ENCODE measurements at places on chromosomes 3 and 15.
A peak's percentile ranks its signal among the peaks of the same experiment; 100 is the strongest.

DNA sequence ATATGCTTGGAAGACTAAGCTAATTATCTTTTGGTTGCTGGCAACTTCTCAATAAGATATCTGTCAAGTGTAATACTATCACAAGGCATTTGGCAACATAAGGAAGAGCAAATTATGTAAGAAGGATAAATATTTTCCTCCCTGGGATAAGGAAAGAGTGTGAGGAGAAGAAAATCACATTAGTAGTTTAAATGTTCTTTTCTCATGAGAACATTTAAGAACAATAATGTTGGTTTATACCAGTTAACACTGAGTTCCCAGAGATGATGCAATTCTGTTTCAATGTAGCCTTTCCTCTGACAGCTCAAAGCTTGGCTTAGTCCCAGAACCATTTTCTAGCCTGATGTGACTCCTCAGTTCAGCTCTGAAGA is 66.1 kb upstream of the NPHP3 start:
- peak; percentile 58 for DNase-seq

GRCh38 chr15:56058986-56059385 is 65.6 kb upstream of the NEDD4 start:
- no peak for DNase-seq

GRCh38 chr15:42286445-42287029 is 13.3 kb upstream of the TMEM87A start:
- DNase-seq = no peak

DNA sequence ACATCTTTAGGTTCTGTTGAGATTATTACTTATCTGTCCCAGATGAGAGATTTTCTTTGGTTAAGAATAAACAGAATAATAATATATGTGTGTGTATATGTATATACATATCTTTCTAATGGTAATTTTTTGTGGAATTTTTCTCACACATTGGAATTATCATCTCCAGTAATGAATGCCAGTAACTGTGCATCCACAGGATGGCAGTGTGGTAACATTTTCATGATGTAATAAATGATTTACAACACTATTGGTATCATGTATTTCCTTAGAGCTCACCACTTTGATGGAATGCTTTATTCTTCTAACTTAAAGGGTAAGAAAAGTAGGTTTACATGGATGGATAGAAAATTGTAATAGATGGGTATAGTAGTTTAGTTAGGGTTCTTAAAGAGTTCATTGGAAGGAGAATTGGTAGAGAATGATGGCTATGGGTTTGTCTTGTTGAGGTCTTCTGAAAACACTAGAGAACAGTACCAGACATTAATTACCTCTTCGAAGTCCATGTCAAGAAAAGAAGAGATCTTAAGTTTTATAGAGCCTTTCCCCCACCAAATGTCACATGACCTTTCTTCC is 78.1 kb downstream of the STT3B start:
- no peak for DNase-seq

GRCh38 chr15:39512643-39513042 is 68.2 kb upstream of the THBS1 start:
- DNase-seq = no peak

DNA sequence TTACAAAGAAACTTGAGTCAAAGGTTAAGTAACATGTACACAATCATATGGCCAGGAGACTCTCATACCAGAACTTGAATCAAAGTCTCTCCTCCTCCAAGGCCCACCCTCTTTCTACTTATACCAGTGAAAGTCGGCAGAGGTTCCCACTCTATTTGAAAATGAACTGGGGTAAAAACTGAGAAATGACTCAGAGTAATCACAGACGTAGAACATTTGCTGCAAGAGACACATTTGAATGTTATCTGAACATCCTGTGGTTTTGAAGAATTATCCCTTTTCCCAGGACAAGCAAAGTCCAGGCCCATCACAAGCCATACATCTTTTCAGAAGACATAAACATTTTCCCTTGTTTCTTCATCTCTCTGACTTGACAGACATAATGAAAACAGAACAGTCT is 55.8 kb downstream of the SHOX2 start:
- DNase-seq = no peak

- no peak for DNase-seq
Measured at GRCh38 chr3:48993834-48994233, 3.8 kb downstream of the P4HTM start.

GRCh38 chr3:190575437-190576185 is 61.7 kb downstream of the IL1RAP start:
- no peak for DNase-seq

GRCh38 chr3:43857361-43858293 is 166.9 kb downstream of the ABHD5 start:
- no peak for DNase-seq

GRCh38 chr15:74042603-74043424 is 39.5 kb downstream of the GOLGA6A start:
- DNase-seq = no peak

DNA sequence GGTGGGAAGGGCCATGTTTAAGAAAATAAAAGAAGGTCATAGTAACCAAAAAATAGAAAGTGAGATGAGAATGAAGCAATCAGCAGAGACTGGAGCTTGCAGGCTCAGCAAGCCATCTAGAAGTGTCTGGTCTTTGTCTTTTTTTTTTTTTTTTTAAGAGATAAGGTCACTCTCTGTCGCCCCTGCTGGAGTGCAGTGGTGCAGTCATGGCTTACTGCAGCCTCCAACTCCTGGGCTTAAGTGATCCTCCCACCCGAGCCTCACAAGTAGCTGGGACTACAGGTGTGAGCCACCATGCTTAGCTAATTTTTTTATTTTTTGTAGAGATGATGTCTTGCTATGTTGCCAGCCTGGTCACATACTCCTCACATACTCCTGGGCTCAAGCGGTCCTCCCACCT is 36.2 kb downstream of the GXYLT2 start:
- DNase-seq = no peak

DNA sequence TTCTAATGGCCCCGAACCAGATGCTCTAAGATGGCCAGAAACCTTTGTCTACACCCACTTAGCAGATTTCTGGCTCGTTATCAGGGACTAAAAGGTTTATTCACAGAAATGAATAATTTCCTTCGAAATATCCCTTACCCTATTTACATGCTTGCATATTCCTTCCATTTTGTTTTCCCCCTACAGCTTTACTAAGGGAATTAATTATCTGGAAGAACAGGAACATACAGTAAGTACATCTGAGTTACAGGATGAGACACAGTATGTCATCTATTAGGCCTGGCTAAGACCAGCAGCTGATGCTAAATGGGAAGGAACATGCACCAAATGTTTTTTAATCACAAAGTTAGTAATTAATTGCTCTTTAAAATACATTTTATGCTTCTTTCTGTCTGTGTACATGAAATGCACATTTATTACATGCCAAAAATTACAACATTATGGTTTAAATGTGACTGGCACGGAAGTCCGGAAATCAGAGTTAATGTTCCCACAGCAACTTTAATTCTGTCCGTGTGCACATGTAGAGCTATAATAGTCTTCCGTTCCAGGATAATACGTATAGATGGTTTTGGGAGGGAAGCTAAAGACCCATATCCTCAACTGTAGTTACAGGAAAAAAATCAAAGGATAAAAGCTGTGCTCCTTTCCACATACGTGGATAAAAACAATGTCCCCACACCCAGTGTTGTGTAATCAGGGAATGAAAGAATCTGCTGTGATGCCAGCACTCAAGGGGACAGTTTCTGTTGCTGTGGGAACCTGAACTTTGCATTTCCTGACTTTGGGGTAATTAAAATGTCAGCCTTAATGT is 82.0 kb downstream of the TIGIT start:
- DNase-seq = no peak

GRCh38 chr3:51605938-51606337 is 65.1 kb upstream of the TEX264 start:
- DNase-seq = no peak

DNA sequence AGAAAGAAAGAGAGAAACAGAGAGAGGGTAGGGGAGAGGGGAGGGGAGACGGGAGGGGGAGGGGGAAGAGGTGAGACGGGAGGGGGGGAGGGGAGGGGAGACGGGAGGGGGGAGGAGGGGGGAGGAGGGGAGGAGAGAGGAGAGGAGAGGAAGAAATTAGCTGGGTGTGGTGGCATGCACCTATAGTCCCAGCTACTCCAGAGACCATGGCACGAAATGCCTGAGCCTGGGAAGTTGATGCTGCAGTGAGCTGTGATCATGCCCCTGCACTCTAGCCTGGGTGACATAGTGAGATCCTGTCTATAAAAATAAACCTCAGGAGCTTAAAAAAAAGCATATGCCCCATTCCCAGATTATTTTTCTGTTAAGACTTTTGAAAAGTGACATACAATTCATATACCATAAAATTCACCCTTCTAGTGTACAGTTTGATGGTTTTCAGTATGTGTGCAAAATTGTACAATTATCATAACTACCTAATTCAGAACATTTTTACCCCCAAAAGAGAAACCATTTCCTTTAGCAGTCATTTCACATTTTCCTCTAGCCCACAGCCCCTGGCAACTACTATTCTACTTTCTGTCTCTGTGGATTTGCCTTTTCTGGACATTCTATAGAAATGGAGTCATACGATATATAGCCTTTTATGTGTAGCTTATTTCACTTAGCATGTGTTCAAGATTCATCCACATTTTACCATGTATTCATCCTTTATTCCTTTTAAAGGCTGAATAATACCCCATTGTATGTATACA is 699.6 kb downstream of the FHIT start:
- no peak for DNase-seq

DNA sequence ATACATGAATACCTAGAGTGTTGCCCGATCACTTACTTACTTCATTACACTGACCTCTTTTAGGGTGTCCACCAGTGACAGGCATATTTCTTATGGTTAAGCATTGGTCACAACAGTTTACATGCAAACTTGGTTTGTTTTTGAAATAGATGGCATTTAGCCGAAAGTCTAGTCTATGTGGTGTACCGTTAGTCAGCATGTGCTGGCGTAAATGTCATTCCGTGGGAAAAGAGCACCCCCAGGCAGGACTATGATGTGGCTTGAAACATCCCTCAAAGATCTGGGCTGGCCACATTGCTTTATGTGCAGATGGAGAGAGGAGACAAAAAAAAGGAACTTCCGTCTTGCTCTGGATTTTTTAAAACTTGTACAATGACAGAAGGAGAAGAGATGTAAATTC is 357.0 kb upstream of the ICE2 start:
- DNase-seq = no peak

DNA sequence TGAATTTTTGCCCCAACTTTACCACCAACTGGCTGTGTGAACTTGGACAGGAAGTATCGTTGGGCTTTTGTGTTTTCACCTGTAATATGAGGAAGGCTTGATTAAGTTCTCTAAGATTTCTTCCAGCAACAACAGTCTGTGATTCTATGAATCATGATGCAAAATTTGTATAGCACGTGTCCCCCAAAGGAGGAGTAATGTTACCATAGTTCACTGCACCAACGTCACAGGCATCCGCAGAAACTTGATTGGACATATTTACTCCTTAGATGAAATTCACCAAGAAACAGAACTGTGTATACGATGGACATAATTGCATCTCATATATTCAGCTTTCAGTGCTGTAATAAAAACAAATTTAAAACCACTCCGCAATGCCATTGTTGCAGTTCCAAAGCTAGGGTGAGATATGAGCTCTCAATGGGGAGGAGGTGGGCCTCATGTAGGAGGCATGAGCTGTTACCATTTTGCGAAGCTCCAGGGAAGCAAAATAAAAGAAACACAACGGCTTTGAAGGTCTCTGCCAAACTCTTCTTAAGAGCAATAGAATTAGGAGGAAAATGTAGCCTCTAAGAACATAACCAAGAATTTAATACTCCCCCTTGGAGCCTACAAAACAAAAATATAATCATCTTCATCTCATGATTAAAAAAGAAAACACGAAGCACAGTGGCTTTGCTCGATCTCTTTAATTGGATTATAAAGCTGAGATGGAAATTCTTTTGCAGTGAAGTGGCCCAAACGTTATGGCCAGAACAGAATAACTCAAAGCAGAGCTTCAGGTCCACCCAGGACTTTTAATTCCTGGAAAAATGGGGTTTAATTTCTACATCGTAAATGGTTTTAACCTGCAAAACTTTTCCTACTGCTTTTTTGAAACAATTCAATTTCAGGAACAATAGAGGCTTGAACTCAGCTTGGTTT is 80.7 kb downstream of the CHST2 start:
- DNase-seq = no peak

DNA sequence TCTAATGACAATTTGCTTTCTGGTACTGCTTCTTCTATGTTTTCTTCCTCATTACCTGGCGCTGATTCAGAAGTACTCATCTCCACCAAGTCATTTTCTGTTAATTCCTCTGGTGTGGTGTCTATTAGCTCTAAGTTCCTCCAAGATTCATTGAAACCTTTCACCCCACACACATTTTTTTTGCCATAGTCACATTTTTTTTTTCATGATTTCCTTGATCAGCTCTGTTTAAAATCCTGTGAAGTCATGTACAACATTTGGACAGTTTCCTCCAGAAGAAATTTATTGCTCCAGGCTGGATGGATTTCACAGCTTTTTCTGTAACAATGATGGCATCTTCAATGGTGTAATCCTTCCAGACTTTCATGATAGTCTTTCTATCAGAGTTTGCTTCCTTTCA is 243.2 kb upstream of the VEPH1 start:
- DNase-seq = no peak

- no peak for DNase-seq
Measured at GRCh38 chr3:16092923-16093322, 81.6 kb upstream of the GALNT15 start.

DNA sequence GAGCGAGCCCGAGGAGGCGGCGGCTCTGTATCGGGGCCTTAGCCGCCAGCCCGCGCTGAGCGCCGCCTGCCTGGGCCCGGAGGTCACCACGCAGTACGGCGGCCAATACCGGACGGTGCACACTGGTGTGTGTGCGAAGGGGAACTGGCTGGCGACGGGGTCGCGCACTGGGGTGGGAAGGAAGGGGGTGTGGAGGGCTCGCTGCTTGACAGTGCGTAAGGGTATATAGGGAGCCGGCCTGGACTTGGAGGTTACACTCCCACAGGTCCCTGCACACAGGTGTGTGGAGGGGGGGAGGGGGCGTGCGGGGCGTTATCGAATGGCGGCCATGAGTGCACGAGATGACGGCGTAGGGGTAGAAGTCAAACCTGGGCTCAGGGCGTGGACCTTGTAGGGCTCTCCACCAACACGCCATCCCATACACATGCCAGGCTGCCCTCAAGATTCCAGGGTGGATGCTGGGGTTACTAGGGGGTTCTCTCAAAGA is 389 bp downstream of the APEH start:
- DNase-seq = no peak

GRCh38 chr3:160566499-160566898 is 1.1 kb upstream of the KPNA4 start:
- DNase-seq = no peak

- no peak for DNase-seq
Measured at GRCh38 chr3:132164469-132165092, 129.8 kb upstream of the CPNE4 start.

DNA sequence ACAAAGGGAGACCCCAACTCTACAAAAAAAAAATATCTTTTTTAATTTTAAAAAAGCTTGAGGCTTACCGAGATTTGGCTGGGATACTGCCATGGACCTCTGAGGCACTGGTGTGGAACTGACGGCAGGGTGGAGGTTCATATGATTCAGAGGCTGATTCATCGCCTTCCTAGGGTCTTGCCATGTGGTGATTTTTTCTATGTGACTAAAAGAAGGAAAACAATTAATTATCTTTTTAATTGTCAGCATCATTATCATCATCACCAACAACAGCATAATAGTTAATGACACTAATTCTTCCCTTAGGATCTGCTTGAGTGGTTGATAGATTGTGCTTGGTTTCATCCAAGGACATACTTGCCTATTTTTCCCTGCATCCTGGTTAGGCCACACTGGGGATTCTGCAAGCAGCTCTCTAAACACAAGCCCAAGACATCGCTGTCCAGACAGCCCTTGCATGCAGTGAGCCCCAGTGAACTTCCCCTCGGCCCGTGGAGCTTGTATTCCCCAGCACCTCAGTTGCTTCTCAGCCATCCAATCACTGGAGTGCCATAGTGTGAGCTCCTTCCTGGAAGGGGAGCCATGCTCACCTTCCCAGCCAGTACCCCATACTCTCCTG is 84.9 kb downstream of the WWTR1 start:
- DNase-seq = no peak
